Panc1 (cell line): ENCODE measurements at places on chromosomes 3 and 15. TPM values are rescaled to one million over a fixed set of nuclear protein-coding genes. Genes with fewer than 3 reads are reported as not detected.

Gene TUSC7
- total RNA-seq, result not detected

Gene WDR82
- total RNA-seq, result 57.9 TPM

Gene ZBED2
- 0.10 TPM for total RNA-seq

Gene ATP13A5
- total RNA-seq, result not detected

Gene PXYLP1
- total RNA-seq, result 1.4 TPM

Gene SCG5
- 0.67 TPM for total RNA-seq

Gene TEX9
- total RNA-seq, result 4.1 TPM

Gene CELSR3
- total RNA-seq, result 7.7 TPM

Gene UTS2B
- 0.26 TPM for total RNA-seq

Gene GOLGA6L7
- not detected for total RNA-seq

Gene ALDH1L1
- total RNA-seq, result 0.36 TPM

Gene SI
- total RNA-seq, result not detected

Gene ZNF80
- not detected for total RNA-seq

Gene LMLN
- 21.8 TPM for total RNA-seq

Gene GOLGA6D
- not detected for total RNA-seq

Gene TEX55
- total RNA-seq, result not detected

Gene SNX22
- total RNA-seq, result 2.3 TPM

Gene FEZF2
- total RNA-seq, result not detected

Gene CATSPER2
- total RNA-seq, result 3.5 TPM

Gene DPPA2
- not detected for total RNA-seq

Gene LHFPL4
- not detected for total RNA-seq

Gene SH2D7
- total RNA-seq, result not detected

Gene KLHL6
- total RNA-seq, result 0.03 TPM

Gene SLC26A6
- 36.3 TPM for total RNA-seq

Gene TMEM158
- total RNA-seq, result 7.3 TPM
